ENCODE measurements at places on chromosomes 2 and 18.

DNA sequence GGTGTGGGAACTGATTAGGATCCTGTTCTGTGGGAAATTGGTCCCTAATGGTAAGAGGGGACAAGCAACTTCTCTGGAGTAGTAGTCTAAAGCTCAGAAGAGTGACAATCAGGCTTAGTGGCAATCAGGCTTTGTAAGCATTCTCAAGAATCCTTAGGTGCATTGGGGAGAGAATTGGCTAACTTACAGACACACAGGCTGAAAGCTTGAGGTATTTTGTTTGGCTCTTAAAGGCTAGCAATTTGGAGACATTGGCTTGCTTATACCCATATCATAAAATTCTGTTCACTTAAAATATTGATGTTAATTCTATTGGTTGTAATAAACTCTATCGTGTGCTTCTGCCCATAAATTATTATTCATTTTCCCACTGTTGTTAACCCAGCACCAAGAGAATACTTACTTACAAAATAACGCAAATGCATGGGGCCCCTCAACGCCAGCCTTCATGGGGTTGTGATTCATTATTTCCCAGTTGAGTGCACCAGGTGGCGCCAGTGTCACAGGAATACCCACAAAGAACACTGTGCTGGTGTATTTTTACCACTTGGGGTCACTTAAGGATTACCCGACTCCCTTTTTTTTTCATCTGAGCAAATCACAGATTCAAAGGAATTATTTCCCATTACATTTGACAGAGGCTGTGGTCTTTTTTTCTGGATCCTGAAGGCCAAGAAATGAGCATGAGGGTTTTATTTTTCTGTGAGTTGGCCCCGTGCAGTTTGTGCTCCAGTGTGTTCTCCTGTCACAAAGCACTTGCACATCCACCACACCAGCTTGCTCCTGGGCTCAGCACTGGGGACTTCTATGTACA, 45.5 kb downstream of the DDX1 start:
- DNase-seq = peak; percentile 61

DNA sequence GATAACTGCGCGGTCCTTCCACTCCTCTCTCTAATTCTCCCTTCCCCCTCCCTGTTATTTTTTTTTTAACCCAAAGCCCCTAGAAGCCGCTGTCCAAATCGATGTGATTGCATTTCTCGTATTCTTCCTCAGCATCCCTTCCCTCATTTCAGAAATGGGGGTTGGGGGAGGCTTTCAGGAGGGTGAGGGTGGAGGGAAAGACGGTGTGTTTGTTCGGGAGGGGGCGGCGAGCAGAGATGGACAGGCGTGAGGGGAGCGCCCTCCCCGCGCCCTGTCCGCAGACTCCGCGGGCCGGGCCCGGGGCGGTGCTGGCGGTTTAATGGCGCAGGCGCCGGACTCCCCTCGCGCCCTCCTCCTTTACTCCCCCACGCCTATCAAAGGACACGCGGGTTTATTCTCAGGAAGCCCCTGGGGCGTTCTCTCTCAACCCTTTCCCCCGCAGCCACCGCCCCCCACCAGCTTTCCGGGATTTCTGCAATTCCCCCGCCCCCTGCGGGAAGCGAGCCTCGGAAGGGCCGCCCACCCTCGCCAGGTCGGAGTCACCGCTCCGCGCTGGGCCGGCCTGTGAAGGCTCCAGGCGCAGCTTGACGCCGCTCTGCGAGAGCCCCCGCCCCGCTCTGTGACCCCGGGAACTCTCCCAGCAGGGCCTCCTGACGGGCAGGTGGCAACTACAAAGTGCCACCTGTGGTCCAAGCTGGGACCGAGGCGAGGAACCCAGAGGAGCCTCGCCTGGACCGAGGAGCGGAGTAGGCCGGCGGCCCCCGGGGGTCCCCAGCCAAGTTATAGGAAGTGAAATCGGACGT, 981 bp downstream of the ST8SIA3 start:
- no peak for DNase-seq

DNA sequence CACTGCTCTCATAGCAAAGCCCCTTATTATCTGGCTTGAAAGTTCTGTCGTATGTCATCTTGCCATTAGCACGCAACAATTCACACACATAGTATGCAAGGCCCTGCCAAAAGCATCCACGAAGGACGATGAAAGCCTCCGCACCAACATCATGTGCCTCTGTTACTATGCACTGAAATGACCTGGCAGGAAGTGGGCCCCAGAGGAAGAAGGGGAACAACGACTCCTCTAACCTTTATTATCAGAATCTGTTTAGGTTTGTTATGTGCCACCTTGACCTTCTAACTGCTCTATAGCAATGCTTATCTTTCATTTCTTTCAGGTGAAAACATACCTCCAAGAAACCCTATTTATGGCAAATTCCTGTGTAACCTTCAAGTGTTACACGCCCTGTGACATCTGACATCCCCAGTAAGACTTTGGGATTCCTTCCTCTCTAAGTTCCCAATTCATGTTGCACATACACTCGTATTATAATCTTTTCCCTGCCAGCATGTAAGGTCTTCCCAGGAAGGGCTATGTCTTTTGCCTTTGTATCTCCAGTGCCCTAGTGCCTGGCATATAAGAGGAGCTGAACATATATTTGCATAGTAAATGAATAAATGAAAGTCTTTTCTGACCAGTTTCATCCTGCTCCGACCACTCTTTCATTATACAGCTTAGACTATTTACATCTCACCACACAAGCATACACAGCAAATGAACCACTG, 7.0 kb upstream of the NDUFV2 start:
- no peak for DNase-seq

GRCh38 chr2:133721118-133721517, 152.9 kb upstream of the NCKAP5 start:
- no peak for DNase-seq

DNA sequence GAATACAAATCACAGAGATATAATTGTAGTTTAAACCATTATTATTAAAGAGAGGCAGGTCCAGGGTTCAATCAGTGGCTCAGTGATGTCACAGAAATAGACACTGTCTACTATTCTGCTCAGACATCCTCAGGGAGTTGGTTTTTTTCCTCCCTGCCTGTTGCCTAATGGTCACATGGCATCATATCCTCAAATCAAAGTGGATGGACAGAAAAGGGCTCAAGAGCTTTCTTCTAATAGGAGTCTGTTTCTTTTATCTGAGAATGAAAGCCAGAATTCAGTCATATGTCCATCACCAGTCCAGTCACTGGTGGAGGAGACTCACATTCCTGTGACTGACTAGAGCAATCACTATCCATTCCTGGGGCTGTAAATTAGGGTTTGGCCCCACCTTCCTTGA, 27.9 kb upstream of the EPC2 start:
- DNase-seq = no peak

GRCh38 chr2:209322041-209322440, 101.8 kb upstream of the MAP2 start:
- no peak for DNase-seq

DNA sequence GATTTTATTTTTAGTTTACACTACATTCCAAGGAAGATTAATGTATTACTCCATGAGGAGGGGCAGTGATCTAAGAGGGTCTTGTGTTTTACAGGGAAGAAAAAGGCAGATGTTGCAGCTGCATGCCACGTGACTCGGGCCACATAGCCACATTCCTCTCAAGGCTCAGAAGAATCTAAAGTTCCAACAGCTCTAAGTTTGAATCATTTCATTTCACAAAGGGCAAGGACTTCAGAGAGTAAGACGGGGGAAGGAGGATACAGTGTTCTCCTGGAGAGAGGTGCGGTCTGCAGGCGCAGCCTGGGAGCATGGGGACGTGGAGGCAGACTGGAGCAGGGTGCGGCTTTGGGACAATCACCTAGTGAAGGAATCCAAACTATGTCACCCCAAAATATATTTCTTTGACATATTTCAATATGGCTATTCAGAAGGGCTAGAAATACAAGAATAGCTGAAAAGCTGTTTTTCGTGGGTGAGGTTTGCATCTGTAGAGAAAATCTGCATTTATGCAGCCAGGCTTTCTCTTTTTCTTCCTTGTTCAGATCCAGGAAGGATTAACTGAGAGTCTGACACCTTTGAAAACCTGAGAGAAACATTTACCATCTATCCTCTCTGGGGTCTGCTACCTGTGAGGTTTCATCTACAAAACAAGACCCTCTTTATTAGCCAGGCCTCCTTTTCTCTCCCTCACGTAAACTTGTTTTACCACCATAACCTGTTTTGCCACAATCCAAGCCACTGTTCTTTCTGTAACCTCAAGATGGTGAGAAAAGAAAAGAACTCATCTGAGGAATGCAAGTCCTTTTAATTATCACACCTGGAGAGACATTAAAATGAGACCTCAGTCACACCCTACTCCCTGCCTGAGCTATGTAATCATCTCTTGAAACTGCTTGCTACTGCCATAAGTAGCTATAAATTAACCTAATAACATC, 165.1 kb upstream of the NDUFV2 start:
- peak; percentile 53 for DNase-seq

DNA sequence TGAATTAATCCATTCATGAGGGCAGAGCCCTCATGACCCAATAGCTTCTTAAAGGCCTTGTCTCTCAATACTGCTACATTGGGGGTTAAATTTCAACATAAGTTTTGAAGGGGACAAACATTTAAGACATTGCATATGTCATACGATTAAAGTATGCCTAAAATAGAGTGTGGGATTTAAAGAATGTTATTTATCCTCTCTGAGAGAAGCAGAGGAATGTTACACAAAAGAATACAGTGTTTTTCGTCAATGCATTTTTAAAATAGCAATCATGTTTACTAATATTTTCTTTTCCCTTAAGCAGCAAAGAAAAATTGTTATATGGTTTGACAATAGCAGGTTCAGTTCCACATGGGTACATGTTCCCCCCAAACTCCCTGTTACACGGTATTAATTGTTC, 363.1 kb downstream of the NUP35 start:
- DNase-seq = no peak

- DNase-seq = no peak
These were observed 254.6 kb upstream of the RBBP8 start for GRCh38 chr18:22678486-22678885.

- no peak for DNase-seq
These were observed 27.2 kb upstream of the NFE2L2 start for GRCh38 chr2:177291701-177292100.

DNA sequence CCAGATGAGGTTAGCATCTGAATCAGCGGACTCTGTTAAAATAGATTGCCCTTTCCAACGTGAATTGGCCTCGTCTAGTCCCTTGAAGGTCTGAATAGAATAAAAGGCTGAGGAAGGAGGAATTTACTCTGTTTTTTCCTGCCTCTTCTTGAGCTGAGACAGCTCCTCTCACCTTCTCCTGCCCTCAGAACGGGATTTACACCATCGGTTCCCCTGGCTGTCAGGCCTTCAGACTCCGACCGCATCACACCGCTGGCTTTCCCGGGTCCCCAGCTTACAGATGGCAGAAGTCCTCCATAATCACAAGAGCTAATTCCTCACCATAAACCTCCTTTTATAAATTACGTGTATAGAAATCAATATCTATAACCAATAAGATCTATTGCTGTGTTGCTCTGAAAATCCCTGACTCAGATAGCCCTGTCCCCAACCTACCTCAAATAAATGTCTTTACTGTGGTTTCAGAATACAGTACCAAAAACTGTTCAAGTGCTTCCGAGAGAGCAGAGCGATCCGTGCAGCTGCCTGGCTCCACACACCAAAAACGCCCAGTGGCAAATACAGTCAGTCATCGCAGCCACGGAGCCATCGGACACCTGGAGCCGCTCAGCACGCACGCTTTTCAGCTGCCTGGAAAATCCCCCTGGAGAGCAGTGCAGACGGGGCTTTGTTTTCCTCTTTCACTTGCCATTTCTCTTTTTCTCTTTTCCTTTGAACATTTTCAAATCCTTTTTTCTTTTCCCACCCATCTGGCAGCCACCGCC, 196.9 kb downstream of the NRP2 start:
- DNase-seq = no peak

DNA sequence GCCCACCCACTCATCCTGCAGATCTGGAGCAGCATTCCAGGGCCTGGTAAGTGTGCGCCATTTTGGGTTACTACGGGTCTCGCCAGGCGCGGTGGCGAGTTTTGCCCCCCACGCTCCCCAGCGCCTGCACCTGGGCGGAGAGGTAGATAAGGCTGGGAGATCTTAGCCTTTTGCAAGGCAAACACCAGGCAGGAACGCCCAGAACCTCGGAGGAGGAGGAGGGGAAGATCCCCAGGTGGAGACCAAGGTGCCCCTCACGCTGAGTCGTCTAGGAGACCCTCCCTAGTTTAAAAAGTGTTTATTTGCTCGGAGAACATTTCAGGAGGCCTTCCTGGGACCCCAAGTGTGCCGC, 365 bp upstream of the RAMP1 start:
- no peak for DNase-seq

DNA sequence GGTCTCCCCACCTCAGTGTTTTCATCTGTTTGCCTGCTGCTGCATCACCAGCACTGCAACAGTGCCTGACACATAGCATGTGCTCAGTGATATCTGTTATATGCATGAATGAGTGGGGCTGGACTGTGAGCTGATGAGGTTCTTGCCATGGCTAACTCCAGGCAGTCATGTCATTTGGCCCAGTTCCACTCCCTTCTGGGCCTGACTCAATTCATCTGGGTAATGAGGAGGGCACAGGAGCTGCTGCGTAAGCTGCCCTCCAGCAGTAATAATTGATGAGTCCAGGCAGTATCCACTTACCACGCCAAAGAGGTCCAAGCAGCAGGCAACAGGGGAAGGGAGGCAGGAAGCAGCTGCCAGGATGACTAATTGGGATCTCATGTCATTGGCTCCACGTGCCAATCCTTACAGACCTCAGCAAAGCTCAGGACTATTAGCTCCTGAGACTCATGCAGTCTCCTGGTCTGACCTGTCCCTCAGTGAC, 34.1 kb upstream of the MAT2A start:
- DNase-seq = peak; percentile 52

GRCh38 chr2:120439637-120440384, 93.9 kb downstream of the INHBB start:
- no peak for DNase-seq

DNA sequence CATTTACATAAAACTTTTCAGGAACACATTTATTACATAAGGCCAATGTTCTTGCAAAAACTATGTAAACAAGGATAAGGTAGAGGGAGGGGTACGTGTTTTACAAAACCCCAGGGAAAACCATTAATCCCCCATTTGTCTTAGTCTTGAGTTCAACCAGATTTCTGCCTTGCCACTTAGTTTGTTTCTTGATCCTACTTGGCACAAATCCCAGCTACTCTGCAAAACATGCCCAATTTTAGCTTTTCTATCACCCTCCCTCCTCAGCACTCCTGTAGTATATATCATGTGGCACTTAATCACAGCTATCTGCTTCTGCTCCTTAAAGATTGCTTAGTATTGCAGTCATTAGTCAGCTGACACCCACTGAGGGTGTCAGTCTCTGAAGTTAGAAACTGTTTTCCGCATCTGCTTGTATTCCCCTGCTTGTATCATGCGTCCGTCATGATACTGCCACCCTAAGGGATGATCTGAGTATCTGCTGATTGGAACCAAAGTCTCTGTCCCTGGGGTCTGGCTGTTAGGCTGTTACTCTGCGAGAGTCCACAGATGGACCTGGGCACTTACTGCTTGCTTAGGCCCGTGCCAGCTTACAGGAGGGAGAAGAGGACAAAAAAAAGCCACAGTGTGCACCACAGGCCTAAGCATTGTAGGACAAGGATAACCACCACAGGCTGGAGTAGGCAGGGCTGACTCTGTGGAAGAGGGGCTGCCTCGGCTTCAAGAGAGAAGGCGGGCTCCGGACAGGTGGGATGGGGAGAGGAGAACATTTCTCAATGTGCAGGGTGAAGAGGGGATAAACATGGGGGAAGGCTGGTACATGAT, 82.2 kb downstream of the EPAS1 start:
- DNase-seq = no peak

GRCh38 chr2:13560322-13560721, 843.6 kb downstream of the TRIB2 start:
- no peak for DNase-seq

All from Calu3 (cell line).